ENCODE measurements at places on chromosomes 4 and X. TPM values are rescaled to one million over a fixed set of nuclear protein-coding genes. Genes with fewer than 3 reads are reported as not detected.

The EREG gene
- 20.9 TPM for total RNA-seq

The ZNF518B gene
- total RNA-seq: 46.4 TPM

The RIBC1 gene
- total RNA-seq: 0.14 TPM

The TRIM61 gene
- total RNA-seq: 2.7 TPM

The ARHGEF38 gene
- not detected for total RNA-seq

The ELMOD2 gene
- total RNA-seq: 33.2 TPM

The PTCHD1 gene
- under 0.01 TPM for total RNA-seq

The MAGEA12 gene
- not detected for total RNA-seq

The CFAP47 gene
- not detected for total RNA-seq

The ETDB gene
- not detected for total RNA-seq

The ASMTL gene
- 14.0 TPM for total RNA-seq

The GC gene
- not detected for total RNA-seq

The XAGE1B gene
- total RNA-seq: not detected

The MAGEA10 gene
- total RNA-seq: not detected

The ANOS1 gene
- 1.1 TPM for total RNA-seq

The NSG1 gene
- 1.3 TPM for total RNA-seq

The ARL9 gene
- total RNA-seq: 0.22 TPM

The ZMYM3 gene
- 22.8 TPM for total RNA-seq

The QRFPR gene
- total RNA-seq: not detected

The TLR10 gene
- not detected for total RNA-seq

The ATP1B4 gene
- not detected for total RNA-seq

The MGAT4D gene
- total RNA-seq: not detected

The GDI1 gene
- total RNA-seq: 170 TPM

The KIAA1210 gene
- total RNA-seq: not detected

The AKAP14 gene
- not detected for total RNA-seq

The AMER1 gene
- 2.3 TPM for total RNA-seq

The AMTN gene
- not detected for total RNA-seq

The OSTC gene
- 336 TPM for total RNA-seq

The COL4A5 gene
- total RNA-seq: 90.6 TPM

The MTMR8 gene
- not detected for total RNA-seq

The MAGEB1 gene
- total RNA-seq: not detected

The DMRTC1 gene
- not detected for total RNA-seq

The SHROOM2 gene
- 6.7 TPM for total RNA-seq

The TRIM75 gene
- under 0.01 TPM for total RNA-seq

The LUZP4 gene
- not detected for total RNA-seq

The DNASE1L1 gene
- 59.4 TPM for total RNA-seq

The XK gene
- not detected for total RNA-seq

All from placental pericyte (primary cell).